ENCODE measurements at places on chromosomes 2 and 18.

GRCh38 chr18:48753691-48754090 lies 197.1 kb downstream of the SMAD7 start:
- no peak for DNase-seq

- DNase-seq: no peak
Measured at GRCh38 chr2:223469270-223470046, 132.7 kb downstream of the SCG2 start.

- no peak for DNase-seq
Measured at GRCh38 chr2:236380051-236380612, 115.9 kb upstream of the ASB18 start.

DNA sequence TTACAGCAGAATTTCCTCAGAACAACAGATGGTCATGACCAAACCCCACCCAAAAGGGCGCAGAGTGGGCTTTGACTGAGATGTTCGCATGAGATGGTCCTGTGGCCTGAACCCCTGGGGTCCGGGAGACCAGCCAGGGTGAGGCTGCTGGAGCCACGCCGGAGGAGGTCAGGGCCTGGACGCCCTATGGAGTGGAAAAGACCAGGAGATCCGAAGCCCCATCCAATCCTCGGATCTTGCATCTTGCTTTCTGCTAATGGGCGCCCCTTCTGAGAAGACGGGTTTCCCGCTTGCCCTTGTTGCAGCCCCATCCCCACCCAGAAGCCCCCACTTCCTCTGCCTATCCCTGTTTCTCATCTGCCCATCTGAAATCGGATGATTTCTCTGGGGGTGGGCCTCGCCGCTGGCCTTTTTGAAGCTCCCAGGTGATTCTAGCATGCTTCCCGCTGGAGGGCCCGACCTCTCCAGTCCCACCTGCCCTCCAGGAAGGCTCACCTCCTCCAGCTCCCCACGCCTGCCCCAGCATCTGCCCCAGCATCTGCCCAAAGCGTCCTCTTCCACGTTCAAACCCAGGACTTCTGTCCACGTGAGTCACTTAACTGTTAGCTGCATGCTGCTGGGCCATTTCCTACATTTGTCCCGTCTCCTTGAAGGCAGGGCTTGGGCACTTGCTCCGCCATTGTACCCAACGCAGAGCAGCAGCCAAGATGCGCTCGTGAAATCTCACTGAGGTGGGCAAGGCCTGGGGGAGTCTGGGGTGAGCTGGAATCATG lies 4.3 kb upstream of the CNDP1 start:
- no peak for DNase-seq

DNA sequence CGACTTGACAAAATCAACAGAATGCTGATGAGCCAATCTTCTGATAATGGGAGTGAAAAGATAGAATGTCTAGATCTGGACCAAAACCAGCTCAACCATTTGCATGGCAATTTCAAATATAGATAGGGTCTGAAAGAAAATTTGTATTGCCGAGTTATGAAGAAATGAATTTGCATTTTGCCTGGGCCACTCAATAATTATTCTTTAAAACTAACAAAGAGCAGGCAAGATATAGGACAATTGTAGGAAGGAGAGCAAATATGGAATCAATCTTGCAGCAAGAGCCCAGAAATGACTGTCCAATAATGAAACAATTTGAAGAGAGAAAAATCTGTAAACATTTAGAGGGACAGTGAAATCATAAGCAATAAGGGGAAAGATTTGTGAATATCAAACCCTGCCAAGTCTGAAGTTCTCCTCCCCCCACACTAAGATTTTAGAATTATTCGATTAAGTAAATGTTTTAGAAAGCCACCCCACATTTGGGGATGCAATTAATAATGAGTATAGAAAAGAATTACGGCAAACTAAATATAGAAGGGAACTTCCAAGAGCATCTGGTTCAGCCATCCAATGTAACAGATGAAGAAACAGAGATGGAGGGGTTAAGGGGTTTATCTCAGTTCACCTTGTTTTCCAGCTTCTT lies 377.4 kb downstream of the SETBP1 start:
- no peak for DNase-seq

GRCh38 chr2:57160976-57161375 lies 885.6 kb upstream of the VRK2 start:
- DNase-seq: no peak

- DNase-seq: no peak
Measured at GRCh38 chr18:79847606-79848293, 50.0 kb downstream of the KCNG2 start.

DNA sequence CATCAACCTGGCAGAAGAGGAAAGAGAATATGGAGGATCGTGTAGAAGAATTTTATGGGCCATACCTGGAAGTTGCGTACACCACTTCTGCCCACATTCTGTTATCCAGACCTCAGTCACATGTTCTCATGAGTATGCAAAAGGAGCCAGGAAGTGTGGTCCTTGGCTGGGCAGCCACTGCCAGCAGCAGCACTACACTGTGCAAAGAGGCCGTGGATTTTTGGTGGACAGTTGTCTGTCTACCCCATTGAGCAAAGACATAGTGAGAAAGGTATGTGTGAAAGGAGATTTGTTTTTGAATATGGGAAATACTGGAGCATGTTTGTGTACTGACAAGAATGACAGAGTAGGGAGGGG lies 68.1 kb downstream of the SDC1 start:
- DNase-seq: no peak

- DNase-seq: no peak
Measured at GRCh38 chr2:111669928-111670695, 213.9 kb downstream of the ANAPC1 start.

DNA sequence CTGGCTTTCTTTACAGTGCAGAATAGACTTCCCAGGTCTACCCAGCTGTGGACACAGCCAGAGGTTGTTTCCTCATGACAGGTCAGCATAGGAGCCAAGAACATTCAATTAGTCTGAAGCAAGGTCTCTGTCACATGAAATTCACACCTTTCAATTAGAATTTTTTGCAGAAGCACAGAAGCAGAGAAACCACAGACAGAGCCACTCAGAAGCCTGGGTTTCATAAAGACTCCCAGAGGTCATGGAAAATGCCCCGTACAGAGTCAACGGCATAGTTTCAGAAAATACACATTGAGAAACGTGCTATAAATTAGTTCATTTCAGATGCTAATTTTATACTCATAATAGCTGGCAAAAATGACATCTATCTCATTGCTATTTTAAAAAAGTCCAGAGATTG lies 87.0 kb upstream of the TMEM200C start:
- DNase-seq: no peak

DNA sequence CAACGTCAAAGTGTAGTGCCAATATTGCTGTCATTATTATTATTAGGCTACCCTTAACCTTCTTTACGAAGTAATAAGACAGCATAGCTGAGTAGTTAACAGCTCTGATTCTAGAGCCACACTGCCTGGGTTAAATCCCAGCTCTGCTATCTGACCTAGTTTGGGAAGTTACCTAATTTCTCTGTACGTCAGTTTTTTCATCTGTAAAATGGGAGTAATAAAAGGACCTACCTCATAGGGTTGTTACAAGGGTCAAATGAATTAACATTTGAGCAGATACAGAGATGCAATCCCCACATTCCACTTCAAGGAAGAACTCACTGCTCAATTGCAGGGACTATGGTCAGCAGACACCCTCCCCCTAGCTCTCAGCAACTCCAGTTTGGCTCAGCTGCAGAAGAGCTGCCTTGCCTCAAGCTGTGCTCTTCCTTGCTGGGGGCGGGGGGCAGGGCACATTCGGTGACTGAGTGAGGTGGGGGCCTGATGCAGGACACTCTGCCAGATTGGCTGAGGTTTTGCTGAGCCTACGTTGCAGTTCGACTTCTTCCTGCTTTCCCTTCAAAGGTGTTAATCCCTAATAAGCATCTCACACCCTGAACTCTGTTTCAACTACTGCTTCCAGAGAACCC lies 11.0 kb upstream of the LGALSL start:
- DNase-seq: no peak

GRCh38 chr2:185475914-185476313 lies 262.7 kb upstream of the FSIP2 start:
- no peak for DNase-seq

GRCh38 chr2:56565143-56565542 lies 381.4 kb downstream of the CCDC85A start:
- no peak for DNase-seq

GRCh38 chr2:113281910-113282746 lies 3.4 kb upstream of the PAX8 start:
- no peak for DNase-seq
